Keratinocyte (primary cell): ENCODE measurements at places on chromosomes 5 and 9. TPM values are rescaled to one million over a fixed set of nuclear protein-coding genes. Genes with fewer than 3 reads are reported as not detected.
A peak's percentile ranks its signal among the peaks of the same experiment; 100 is the strongest.

DNA sequence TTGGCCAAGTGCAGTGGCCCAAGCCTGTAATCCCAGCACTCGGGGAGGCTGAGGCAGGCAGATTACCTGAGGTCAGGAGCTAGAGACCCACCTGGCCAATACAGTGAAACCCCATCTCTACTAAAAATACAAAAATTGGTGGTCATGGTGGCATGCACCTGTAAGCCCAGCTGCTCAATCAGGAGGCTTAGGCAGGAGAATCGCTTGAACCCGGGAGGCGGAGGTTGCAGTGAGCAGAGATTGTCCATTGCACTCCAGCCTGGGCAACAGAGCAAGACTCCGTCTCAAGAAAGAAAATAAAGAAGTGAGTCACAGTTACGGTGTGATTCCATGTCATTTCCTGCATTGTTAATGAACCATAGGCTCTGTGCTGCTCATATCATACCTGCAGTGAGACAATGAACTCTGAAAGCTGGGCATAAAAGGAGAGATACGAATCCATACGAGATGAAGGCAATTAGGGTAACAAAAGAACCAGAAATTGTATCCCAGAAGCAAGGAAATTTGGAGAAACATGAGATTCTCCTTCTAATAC is 44.6 kb downstream of the TIMD4 start:
- H3K27me3 ChIP-seq = no peaks in the 10 kb centered on the region
- H3K27ac ChIP-seq = no peak overlapping the region
- H3K4me3 ChIP-seq = no peak overlapping the region
- no peak for DNase-seq

DNA sequence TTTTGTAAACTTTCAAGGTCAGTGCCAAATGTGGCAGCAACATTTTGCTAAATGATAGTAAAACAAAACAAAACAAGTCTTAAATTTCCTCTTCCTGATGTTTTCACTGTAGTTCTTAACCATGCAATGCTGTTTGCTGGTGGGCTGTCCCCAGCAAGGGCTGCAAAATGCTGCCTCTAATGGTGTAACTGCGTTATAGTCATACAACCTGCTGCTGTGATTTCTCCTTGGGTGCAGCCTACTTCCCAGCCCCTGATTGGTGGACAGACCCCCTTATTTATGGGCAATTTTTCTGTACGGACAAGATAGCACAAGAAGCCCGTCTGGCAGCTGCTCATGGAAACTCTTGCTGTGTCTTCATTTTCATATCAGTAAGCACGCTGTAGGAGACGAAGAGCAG is 26.6 kb upstream of the PIP5K1B start:
- DNase-seq = no peak
- no peaks in the 10 kb centered on the region for H3K36me3 ChIP-seq
- no peak overlapping the region for H3K27ac ChIP-seq
- H3K27me3 ChIP-seq = no peaks in the 10 kb centered on the region
- H3K4me3 ChIP-seq = no peak overlapping the region

DNA sequence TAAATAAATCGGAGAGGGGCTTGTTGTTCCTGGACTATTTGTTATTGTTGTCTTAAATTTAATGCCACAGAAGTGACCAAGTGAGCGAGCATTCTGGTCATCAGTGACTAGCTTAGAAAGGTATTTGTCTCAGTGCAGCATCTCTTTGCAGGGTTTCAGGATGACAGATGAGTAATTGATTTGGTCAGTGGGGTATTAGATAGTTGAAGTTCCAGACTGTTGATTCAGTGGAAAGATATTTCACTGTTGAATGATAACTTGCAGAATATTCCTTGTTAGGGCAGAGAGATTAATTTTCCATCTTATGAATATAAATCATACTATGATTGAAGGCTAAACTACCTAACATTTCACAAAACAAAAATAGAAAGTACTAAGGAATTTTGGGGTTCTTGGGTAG is 122.4 kb downstream of the TRIO start:
- no peaks in the 10 kb centered on the region for H3K27me3 ChIP-seq
- H3K4me1 ChIP-seq = peaks cover 81% of the 10 kb centered on the region
- H3K27ac ChIP-seq = peak overlapping the region; percentile 72
- H3K36me3 ChIP-seq = no peaks in the 10 kb centered on the region

- H3K27me3 ChIP-seq = no peaks in the 10 kb centered on the region
- H3K27ac ChIP-seq = no peak overlapping the region
- no peak overlapping the region for H3K4me3 ChIP-seq
- no peaks in the 10 kb centered on the region for H3K36me3 ChIP-seq
- H3K4me1 ChIP-seq = no peaks in the 10 kb centered on the region
Observed at GRCh38 chr5:173429489-173430150, 101.4 kb upstream of the STC2 start.

- no peaks in the 10 kb centered on the region for H3K36me3 ChIP-seq
- H3K4me1 ChIP-seq = no peaks in the 10 kb centered on the region
- H3K27ac ChIP-seq = no peak overlapping the region
- no peaks in the 10 kb centered on the region for H3K27me3 ChIP-seq
- no peak overlapping the region for H3K4me3 ChIP-seq
Observed at GRCh38 chr5:84478603-84479002, 93.9 kb upstream of the EDIL3 start.

GRCh38 chr5:154223320-154223719 is 32.8 kb downstream of the GALNT10 start:
- H3K27ac ChIP-seq = no peak overlapping the region
- no peak for DNase-seq
- no peaks in the 10 kb centered on the region for H3K27me3 ChIP-seq
- H3K4me3 ChIP-seq = no peak overlapping the region
- H3K36me3 ChIP-seq = no peaks in the 10 kb centered on the region
- H3K4me1 ChIP-seq = peaks cover 19% of the 10 kb centered on the region

GRCh38 chr9:69276775-69277174 is 48.2 kb upstream of the ENTREP1 start:
- H3K27ac ChIP-seq = no peak overlapping the region
- H3K36me3 ChIP-seq = no peaks in the 10 kb centered on the region
- no peak for DNase-seq
- H3K4me1 ChIP-seq = no peaks in the 10 kb centered on the region

GRCh38 chr9:37617161-37617560 is 24.8 kb upstream of the TOMM5 start:
- H3K4me1 ChIP-seq = no peaks in the 10 kb centered on the region
- no peak for DNase-seq
- H3K4me3 ChIP-seq = no peak overlapping the region
- H3K27me3 ChIP-seq = no peaks in the 10 kb centered on the region
- H3K27ac ChIP-seq = no peak overlapping the region

DNA sequence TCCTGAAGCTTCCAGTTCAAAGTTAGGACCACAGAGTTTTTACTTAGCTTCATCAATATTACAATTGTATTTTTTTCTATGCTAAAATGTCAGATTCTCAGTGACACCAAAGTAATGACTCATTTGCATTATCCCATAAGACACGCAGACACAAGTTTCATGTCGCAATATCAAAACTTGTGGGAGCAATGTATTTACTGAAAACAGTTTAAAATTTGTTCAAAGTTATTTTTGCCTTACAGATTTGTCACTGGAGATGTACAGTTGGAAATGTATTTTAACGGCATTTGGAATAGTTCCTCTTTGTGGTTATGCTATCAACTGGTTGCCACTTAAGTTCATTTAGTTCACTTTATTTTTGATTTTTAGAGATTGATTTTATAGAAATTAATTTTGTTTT is 36.2 kb upstream of the DAP start:
- peaks cover 5% of the 10 kb centered on the region for H3K27me3 ChIP-seq
- no peaks in the 10 kb centered on the region for H3K4me1 ChIP-seq
- H3K36me3 ChIP-seq = no peaks in the 10 kb centered on the region
- no peak for DNase-seq
- no peak overlapping the region for H3K27ac ChIP-seq

DNA sequence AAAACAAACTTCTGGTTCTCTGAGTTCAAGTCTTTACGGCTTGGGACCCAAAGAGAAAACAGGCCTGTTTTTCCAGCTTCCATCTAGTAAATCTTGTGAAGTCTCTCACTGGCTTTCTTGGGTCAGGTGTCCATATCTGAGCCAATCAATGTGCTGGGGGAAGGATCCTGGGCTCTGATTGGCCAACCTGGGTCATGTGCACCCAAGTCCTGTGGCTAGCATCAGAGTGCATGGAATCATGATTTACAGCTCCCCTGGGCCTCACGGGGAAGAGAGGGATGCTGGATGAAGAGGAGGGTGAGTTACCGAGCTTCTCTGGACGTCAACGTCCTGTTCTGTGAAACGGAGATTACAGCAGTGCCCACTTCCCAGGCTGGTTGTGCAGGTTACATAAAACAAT is 19.4 kb downstream of the CXCL14 start:
- no peak for DNase-seq
- peaks cover 9% of the 10 kb centered on the region for H3K27me3 ChIP-seq

DNA sequence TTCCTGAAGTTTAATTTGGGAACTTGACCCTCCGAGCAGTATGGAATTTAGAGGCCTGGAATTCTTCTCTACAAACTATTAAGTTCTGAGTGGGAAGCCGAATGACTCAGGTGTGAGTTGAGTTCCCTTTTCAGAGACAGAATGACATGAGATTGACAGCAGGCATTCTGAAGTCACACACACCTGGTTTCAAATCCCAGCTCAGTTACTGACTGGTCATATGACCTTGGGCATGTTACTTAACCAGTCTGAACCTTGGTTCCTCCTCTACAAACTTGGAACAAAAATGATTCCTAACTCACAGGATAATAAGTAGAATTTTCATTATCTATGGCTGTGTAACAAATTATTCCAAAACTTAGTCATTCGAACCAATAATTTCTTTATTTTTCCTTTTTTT is 45.5 kb upstream of the GPBP1 start:
- no peak overlapping the region for H3K27ac ChIP-seq
- H3K4me1 ChIP-seq = no peaks in the 10 kb centered on the region
- no peak overlapping the region for H3K4me3 ChIP-seq
- no peaks in the 10 kb centered on the region for H3K36me3 ChIP-seq

DNA sequence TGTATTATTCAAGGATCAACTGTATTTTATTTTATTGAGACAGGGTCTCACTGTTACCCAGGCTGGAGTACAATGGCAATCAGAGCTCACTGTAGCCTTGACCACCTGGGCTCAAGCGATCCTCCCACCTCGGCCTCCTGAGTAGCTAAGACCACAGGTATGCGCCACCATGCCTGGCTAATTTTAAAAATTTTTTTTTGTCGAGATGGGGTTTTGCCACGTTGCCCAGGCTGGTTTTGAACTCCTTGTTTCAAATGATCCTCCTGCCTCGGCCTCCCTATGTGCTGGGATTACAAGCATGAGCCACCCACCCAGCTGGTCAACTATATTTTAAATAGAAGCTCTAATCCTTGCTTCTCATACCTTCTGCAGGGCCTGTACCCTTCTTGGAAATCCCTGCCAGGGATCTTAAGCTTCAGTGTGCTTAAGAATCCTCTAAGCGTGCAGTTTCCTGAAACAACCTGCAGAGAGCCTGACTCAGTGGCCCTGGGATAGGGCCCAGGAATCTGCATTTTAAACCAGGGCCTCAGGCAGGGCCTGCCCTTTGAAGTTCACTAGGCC is 2.9 kb downstream of the AKNA start:
- peaks cover 22% of the 10 kb centered on the region for H3K4me1 ChIP-seq
- no peaks in the 10 kb centered on the region for H3K27me3 ChIP-seq
- H3K27ac ChIP-seq = peak overlapping the region; percentile 82
- no peak overlapping the region for H3K4me3 ChIP-seq

DNA sequence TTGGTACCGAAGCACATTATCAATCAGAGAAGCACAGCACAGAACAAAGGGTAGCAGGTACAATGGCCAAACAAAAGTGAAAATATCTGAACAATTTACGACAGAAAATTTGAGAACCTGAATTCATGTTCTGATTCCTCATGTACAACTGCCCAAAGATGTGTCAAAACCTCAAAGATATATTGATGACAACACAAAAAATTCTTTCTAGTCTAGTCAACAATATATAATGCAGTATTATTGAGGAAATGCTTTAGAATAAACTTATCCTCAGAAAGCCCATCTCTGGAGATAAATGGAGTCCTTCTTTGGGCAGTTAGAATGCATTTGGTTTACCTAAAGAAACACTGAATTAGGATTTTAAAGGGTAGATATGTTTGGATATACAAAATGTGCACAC is 6.8 kb upstream of the SMARCA2 start:
- no peak overlapping the region for H3K27ac ChIP-seq
- H3K36me3 ChIP-seq = no peaks in the 10 kb centered on the region
- DNase-seq = no peak
- no peaks in the 10 kb centered on the region for H3K4me1 ChIP-seq
- no peak overlapping the region for H3K4me3 ChIP-seq
- H3K27me3 ChIP-seq = no peaks in the 10 kb centered on the region

GRCh38 chr5:167916706-167917105 is 374.7 kb upstream of the WWC1 start:
- no peak for DNase-seq
- H3K36me3 ChIP-seq = peaks cover 10% of the 10 kb centered on the region
- no peaks in the 10 kb centered on the region for H3K27me3 ChIP-seq

DNA sequence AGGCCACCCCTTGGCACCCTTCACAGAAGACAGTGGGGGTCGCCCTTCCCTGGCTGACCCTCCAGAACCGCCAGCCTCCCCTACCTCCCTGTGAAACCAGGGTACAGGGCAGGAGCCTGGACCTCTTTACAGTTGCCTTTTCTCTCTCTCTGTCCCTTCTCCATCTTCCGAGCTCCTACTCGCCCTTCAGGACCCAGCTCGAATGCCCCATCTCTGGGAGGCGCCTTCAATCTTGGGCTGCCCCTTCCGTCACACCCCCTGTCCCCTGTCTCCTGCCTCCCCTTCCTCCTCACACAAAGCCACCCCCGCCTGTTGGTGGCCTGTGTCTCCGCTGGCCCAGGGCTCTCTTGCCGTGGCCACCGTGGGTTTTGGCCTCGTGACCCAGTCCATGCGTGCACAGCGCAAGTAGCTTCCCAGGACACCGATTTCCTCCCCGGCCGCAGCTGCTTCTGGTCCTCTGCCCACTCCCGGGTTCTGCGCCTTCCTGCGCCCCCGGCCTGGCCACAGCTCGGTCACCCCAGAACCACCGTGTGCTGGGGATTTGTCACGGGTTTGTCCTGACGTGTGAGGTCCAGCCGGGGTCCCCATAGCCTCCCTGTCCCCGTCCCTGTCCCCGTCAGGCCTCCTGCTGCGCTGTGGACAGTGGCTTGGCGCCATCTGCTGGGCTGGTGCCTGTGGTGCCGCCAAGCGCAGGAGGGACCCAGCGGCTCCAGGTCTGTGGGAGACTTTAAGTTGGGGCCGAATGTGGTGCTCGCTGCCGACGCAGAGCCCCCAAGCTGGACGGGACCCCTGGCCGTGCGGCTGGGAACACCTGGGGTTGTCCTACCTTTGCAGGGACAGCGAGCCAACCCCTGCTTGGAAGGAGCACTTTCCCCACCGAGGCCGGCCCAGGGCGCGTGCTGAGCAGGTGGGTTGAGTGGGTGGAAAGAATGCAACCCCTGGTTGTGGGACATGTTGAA is 4.0 kb upstream of the TMEM250 start:
- peaks cover 8% of the 10 kb centered on the region for H3K27me3 ChIP-seq
- H3K36me3 ChIP-seq = no peaks in the 10 kb centered on the region
- no peak overlapping the region for H3K27ac ChIP-seq
- H3K4me1 ChIP-seq = peaks cover 12% of the 10 kb centered on the region

GRCh38 chr9:87675906-87676515 is 49.9 kb upstream of the CTSL start:
- H3K4me1 ChIP-seq = peaks cover 4% of the 10 kb centered on the region
- no peak for DNase-seq
- no peaks in the 10 kb centered on the region for H3K27me3 ChIP-seq
- no peak overlapping the region for H3K4me3 ChIP-seq

Gene BTNL3
- not detected in 3 replicates for polyA plus RNA-seq

Gene MPDZ
- polyA plus RNA-seq = 6.6 to 9.0 TPM (median 8.6 TPM) in 3 replicates

Gene SLC25A2
- polyA plus RNA-seq = not detected in 3 replicates

Gene TRIM36
- 2.0 to 2.4 TPM (median 2.2 TPM) in 3 replicates for polyA plus RNA-seq

Gene GHR
- 1.1 to 2.0 TPM (median 1.8 TPM) in 3 replicates for polyA plus RNA-seq

Gene NXNL2
- 0.17 to 0.33 TPM (median 0.26 TPM) in 3 replicates for polyA plus RNA-seq

Gene UNC5A
- 0.03 to 0.05 TPM in 2 of 3 replicates, not detected in the other for polyA plus RNA-seq

Gene WDR38
- not detected in 3 replicates for polyA plus RNA-seq
